ENCODE measurements at places on chromosomes 2 and 18. TPM values are rescaled to one million over a fixed set of nuclear protein-coding genes. Genes with fewer than 3 reads are reported as not detected.

DNA sequence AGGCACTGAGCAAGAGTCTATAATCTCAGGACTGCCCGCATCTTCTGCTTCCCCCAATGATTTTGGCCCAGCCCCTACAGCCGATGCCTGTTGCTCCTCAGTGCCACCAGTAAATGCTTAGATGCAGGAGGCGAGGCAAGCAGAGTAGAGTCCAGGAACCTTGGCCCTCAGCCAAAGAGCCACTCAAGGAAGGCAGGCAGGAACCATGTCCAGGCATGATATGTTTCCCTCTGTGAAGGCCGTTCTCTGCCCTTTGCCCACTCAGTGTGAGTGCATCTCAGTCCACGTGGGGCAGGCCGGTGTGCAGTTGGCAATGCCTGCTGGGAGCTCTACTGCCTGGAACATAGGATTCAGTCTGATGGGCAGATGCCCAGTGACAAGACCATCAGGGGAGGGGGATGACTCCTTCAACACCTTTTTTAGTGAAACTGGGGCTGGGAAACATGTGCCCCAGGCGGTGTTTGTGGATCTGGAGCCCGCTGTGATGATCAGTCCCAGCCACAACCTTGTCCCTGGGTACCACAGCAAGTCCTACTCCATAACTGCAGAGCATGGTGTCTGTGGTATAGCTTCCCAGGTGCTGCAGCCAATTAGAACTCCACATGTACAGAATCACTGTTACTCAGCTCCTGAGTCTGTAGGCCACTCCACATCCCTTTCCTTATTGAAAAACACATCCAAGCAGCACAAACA, 9.7 kb upstream of the DNAJB2 start:
- no peak overlapping the region for H3K4me3 ChIP-seq
- H3K27me3 ChIP-seq: no peaks in the 10 kb centered on the region
- H3K4me1 ChIP-seq: no peaks in the 10 kb centered on the region
- no peaks in the 10 kb centered on the region for H3K36me3 ChIP-seq

GRCh38 chr2:128595763-128596395, 277.2 kb upstream of the HS6ST1 start:
- no peaks in the 10 kb centered on the region for H3K27me3 ChIP-seq
- DNase-seq: no peak
- H3K36me3 ChIP-seq: no peaks in the 10 kb centered on the region

- H3K4me1 ChIP-seq: no peaks in the 10 kb centered on the region
- H3K36me3 ChIP-seq: peaks cover 6% of the 10 kb centered on the region
These were observed 59.8 kb downstream of the NOL10 start for GRCh38 chr2:10629819-10630532.

DNA sequence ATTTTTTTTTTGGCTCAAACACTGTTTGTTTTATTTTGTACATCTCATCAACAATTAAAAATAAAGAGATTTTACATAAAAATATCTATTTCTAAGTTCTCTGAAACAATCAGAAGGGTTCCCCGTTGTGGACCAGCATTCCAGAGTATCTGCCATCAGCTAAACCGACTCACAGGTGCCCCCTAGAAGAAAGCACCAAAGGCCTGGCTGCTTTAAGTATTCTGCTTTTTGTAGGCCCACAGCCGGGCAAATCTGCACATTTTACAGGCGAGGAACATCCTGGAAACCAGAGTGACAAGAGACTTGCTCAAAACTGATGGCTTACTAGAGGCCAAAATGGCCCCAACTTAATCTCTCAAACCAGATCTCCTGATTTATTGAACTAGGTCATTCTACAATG, 82.2 kb upstream of the SETBP1 start:
- peak; percentile 42 for DNase-seq
- H3K36me3 ChIP-seq: no peaks in the 10 kb centered on the region
- no peaks in the 10 kb centered on the region for H3K27me3 ChIP-seq
- H3K4me3 ChIP-seq: no peak overlapping the region

- H3K4me3 ChIP-seq: no peak overlapping the region
- H3K4me1 ChIP-seq: peaks cover 26% of the 10 kb centered on the region
- peak; percentile 70 for DNase-seq
- no peaks in the 10 kb centered on the region for H3K36me3 ChIP-seq
These were observed 2.9 kb upstream of the CASP10 start for GRCh38 chr2:201180010-201180409.

DNA sequence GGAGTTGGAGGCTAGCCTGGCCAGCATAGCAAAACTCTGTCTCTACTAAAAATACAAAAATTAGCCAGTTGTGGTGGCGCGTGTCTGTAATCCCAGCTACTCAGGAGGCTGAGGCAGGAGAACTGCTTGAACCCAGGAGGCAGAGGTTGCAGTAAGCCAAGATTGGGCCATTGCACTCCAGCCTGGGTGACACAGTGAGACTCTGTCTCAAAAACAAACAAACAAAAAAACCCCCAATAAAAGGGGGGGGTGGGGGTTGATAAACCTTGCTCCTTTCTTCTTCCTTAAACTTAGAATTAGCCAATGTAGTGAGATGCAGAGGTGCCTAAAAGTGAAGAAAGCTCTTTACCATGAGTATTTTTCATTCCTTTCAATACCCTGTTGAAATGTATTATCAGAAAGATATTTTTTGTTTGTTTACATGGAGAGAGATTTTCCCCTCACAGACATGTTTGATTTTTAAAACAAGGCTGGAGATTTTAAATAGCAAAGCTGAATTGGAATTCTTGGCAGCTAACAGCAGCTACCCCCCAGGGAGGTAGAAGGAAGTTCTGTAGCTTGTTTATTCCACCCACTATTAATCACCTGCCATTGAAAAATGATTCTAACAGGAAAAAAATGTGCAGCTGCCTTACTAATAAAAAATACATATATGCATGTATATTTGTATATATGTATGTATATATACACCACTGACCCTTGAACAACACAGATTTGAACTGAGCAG, 48.6 kb downstream of the GYPC start:
- no peak overlapping the region for H3K27ac ChIP-seq
- no peaks in the 10 kb centered on the region for H3K36me3 ChIP-seq
- H3K4me3 ChIP-seq: no peak overlapping the region
- H3K4me1 ChIP-seq: peaks cover 11% of the 10 kb centered on the region
- DNase-seq: no peak
- no peaks in the 10 kb centered on the region for H3K27me3 ChIP-seq

- no peaks in the 10 kb centered on the region for H3K36me3 ChIP-seq
- no peak overlapping the region for H3K27ac ChIP-seq
- H3K27me3 ChIP-seq: no peaks in the 10 kb centered on the region
- H3K4me1 ChIP-seq: no peaks in the 10 kb centered on the region
- DNase-seq: peak; percentile 64
- no peak overlapping the region for H3K4me3 ChIP-seq
These were observed 787.3 kb upstream of the RAB6C start for GRCh38 chr2:129192117-129192516.

- H3K36me3 ChIP-seq: no peaks in the 10 kb centered on the region
- no peak overlapping the region for H3K4me3 ChIP-seq
- no peak overlapping the region for H3K27ac ChIP-seq
- DNase-seq: no peak
- no peaks in the 10 kb centered on the region for H3K4me1 ChIP-seq
These were observed 270.0 kb upstream of the PXDN start for GRCh38 chr2:2014251-2014771.

DNA sequence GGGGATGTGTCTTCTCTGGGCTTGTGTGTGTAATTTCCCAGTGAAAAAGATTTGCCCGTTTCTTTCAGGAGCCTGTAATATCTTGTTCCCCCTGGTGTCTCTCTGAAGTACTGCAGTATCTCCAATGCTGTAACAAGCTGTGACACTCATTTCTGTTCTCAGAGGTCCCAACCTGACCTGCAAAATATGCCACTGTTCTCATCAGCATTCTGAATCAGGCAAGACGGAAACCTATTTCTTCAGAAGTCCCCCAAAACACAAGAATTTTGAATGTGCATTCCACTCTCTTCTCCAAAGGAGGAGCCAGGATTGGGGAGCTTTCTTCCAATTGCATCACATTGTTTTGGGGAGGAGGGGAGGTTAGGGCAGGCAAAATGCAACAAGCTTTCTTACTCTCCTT, 77.0 kb upstream of the CNGA3 start:
- no peak overlapping the region for H3K4me3 ChIP-seq
- H3K27me3 ChIP-seq: no peaks in the 10 kb centered on the region
- no peaks in the 10 kb centered on the region for H3K36me3 ChIP-seq
- peak; percentile 79 for DNase-seq
- H3K4me1 ChIP-seq: no peaks in the 10 kb centered on the region

DNA sequence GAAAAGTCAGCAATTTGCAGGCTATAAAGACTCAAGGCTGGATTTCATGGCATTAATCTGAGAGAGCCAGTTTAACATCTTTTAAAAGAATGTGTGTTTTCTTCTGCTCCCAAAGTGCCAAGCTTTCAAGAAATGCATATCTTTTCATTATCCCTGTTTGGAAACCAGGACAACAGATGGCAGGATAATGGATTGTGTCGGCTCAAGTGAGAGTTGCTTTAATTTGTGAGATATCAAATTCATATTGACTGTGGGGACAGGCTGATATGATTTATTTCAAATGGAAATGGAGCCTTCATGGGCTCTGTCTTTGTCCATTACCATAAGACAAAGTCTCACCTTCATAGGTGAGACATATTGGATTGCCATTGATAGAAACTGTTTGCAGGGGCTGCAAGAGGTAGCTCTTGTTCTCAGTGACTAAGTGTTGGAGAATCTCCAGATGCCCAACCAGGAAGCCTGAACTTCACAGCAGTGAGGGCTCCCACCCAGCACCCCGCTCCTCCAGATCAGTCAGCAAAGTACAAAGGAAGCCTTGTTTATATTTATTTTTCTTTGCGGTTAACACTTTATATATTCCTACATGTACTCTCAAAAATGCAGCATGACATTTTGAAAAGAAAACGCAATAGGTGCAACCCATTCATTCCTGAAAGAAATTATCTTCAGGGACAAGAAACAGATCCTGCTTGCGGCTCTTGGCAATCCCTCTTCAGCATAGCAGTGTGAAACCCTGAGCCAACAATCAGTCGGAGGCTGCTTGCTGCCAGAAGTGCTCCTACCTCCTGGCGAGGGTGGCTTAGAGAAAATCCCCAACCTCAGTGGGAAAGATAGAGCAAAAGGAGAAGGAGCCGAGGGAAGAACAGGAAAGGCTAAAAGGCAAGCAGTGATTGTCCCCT, 65.8 kb upstream of the ATL2 start:
- peaks cover 3% of the 10 kb centered on the region for H3K4me1 ChIP-seq
- no peaks in the 10 kb centered on the region for H3K27me3 ChIP-seq
- no peak overlapping the region for H3K27ac ChIP-seq
- no peak for DNase-seq
- no peaks in the 10 kb centered on the region for H3K36me3 ChIP-seq
- H3K4me3 ChIP-seq: no peak overlapping the region

GRCh38 chr2:149611100-149611820, 23.7 kb upstream of the MMADHC start:
- H3K27ac ChIP-seq: no peak overlapping the region
- H3K27me3 ChIP-seq: no peaks in the 10 kb centered on the region
- no peaks in the 10 kb centered on the region for H3K4me1 ChIP-seq
- H3K4me3 ChIP-seq: no peak overlapping the region

DNA sequence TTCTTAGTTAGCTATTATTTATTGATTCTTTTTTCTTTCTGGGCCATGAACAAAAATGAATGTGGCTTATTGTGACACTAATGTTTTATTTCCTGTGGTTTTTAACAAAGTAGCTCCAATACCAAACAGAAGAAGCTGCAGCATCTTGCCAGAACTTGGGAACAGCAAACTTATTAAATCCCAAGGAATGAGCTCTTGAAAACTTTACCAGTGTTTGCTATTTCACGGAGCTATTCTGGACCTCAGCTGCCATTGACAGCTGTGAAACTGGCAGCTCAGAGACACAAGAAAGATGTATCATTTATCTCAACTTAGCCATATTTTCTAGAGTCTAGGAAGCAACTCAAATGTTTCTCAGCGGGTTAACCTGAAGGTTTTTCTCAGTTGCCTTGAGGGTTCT, 91.0 kb upstream of the NEUROD1 start:
- no peaks in the 10 kb centered on the region for H3K27me3 ChIP-seq
- H3K36me3 ChIP-seq: no peaks in the 10 kb centered on the region
- H3K4me1 ChIP-seq: peaks cover 5% of the 10 kb centered on the region
- DNase-seq: no peak
- no peak overlapping the region for H3K27ac ChIP-seq

GRCh38 chr2:138274421-138275291, 226.9 kb upstream of the SPOPL start:
- H3K4me1 ChIP-seq: no peaks in the 10 kb centered on the region
- H3K27me3 ChIP-seq: no peaks in the 10 kb centered on the region
- DNase-seq: no peak
- H3K4me3 ChIP-seq: no peak overlapping the region
- no peaks in the 10 kb centered on the region for H3K36me3 ChIP-seq
- no peak overlapping the region for H3K27ac ChIP-seq

GRCh38 chr2:9952286-9952737, 819 bp downstream of the GRHL1 start:
- no peaks in the 10 kb centered on the region for H3K27me3 ChIP-seq
- no peak for DNase-seq
- H3K4me1 ChIP-seq: no peaks in the 10 kb centered on the region
- H3K4me3 ChIP-seq: no peak overlapping the region

DNA sequence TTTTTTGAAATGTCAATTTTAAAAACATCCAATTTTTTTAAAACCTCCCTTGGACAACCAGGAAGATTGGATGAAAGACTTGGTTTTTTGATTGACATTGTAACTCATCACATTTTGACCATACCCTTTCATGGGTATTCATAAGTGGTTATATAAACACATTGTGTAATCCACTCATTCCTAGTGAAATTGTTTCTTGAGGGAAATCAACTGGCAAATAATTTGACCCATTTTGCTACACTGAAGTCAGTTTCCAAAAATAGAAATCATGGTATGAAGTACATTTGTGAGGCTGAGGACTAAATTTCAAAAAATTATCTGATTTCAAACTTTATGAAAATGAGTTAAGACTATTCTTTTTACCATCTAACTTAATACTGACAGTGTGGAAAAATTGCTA, 31.5 kb downstream of the FBXO48 start:
- peak overlapping the region; percentile 68 for H3K27ac ChIP-seq
- H3K36me3 ChIP-seq: no peaks in the 10 kb centered on the region
- peaks cover 85% of the 10 kb centered on the region for H3K4me1 ChIP-seq

DNA sequence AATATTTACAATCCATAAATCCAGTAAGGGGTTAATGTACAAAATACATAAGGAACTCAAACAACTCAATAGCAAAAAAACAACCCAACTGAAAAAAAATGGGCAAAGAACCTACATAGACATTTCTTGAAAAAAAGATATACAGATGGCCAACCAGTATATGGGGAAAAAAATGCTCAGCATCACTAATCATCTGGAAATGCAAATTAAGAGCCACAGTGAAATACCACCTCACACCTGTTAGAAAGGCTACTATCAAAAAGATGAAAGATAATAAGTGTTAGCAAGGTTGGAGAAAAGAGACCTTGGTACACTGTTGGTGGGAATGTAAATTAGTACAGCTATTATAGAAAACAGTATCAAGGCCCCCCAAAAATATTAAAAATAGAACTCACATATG, 14.6 kb downstream of the AP1S3 start:
- no peaks in the 10 kb centered on the region for H3K36me3 ChIP-seq
- DNase-seq: no peak
- no peak overlapping the region for H3K4me3 ChIP-seq
- no peak overlapping the region for H3K27ac ChIP-seq
- H3K27me3 ChIP-seq: no peaks in the 10 kb centered on the region

- H3K27ac ChIP-seq: no peak overlapping the region
- no peak overlapping the region for H3K4me3 ChIP-seq
- no peaks in the 10 kb centered on the region for H3K36me3 ChIP-seq
- H3K27me3 ChIP-seq: no peaks in the 10 kb centered on the region
- no peaks in the 10 kb centered on the region for H3K4me1 ChIP-seq
These were observed 80.4 kb downstream of the TNS1 start for GRCh38 chr2:217922101-217923006.

The ANKRD29 gene
- not detected for total RNA-seq

The TMEM163 gene
- total RNA-seq: 4.7 TPM

The PROC gene
- total RNA-seq: not detected

The PLGLB1 gene
- 12.2 TPM for total RNA-seq

The ASB18 gene
- total RNA-seq: not detected

The ST8SIA5 gene
- 0.25 TPM for total RNA-seq

The PDE11A gene
- total RNA-seq: 0.52 TPM

The SP9 gene
- not detected for total RNA-seq

The FKBP1B gene
- total RNA-seq: 0.71 TPM
